ENCODE measurements at places on chromosomes 12 and 14. TPM values are rescaled to one million over a fixed set of nuclear protein-coding genes. Genes with fewer than 3 reads are reported as not detected.

The GRIP1 gene
- total RNA-seq, result 3.4 TPM

DNA sequence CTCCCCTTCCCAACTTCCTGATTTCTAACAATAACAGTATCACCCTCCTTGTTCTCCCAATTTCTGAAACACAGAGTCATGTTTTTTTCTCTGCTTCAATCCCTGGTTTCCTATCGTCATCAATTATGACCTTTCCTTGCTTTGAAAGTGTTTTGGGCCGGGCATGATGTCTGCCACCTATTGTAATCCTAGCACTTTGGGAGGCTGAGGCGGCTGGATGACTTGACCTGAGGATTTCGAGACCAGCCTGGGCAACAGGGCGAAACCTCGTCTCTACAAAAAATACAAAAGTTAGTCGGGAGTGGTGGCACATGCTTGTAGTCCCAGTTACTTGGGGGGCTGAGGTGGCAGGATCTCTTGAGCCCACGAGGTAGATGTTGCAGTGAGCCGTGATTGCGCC lies 12.6 kb upstream of the GPR162 start:
- H3K4me1 ChIP-seq, result no peaks in the 10 kb centered on the region
- no peak overlapping the region for H3K27ac ChIP-seq
- H3K36me3 ChIP-seq, result no peaks in the 10 kb centered on the region

- H3K27ac ChIP-seq, result no peak overlapping the region
- no peaks in the 10 kb centered on the region for H3K27me3 ChIP-seq
- no peak for DNase-seq
- H3K4me3 ChIP-seq, result no peak overlapping the region
- H3K4me1 ChIP-seq, result peaks cover 44% of the 10 kb centered on the region
- peaks cover 26% of the 10 kb centered on the region for H3K36me3 ChIP-seq
Measured at GRCh38 chr14:75147423-75148071, 20.7 kb upstream of the NEK9 start.

- peak; percentile 60 for DNase-seq
- no peaks in the 10 kb centered on the region for H3K27me3 ChIP-seq
- H3K4me3 ChIP-seq, result no peak overlapping the region
- H3K36me3 ChIP-seq, result peaks cover 9% of the 10 kb centered on the region
- H3K27ac ChIP-seq, result peak overlapping the region; percentile 85
- H3K4me1 ChIP-seq, result peaks cover 13% of the 10 kb centered on the region
Measured at GRCh38 chr12:122336015-122336946, 70.0 kb upstream of the VPS33A start.

- DNase-seq, result no peak
- H3K27ac ChIP-seq, result no peak overlapping the region
- H3K4me1 ChIP-seq, result peaks cover 17% of the 10 kb centered on the region
- peaks cover 34% of the 10 kb centered on the region for H3K27me3 ChIP-seq
- H3K4me3 ChIP-seq, result no peak overlapping the region
Measured at GRCh38 chr12:93061473-93062419, 132.7 kb upstream of the EEA1 start.

The GPR132 gene
- 24.1 TPM for total RNA-seq
